NCI-H1048 (cell line): ENCODE measurements at places on chromosomes 13 and 19.

GRCh38 chr13:44147648-44148047, 226.0 kb upstream of the SERP2 start:
- DNase-seq: no peak

GRCh38 chr13:36612230-36612629, 61.6 kb upstream of the SERTM1 start:
- DNase-seq: no peak

GRCh38 chr19:33441277-33441699, 67.8 kb downstream of the CEBPG start:
- no peak for DNase-seq

- DNase-seq: no peak
Measured at GRCh38 chr13:54394085-54394700, 1365.6 kb downstream of the OLFM4 start.

- DNase-seq: no peak
Measured at GRCh38 chr13:94703721-94704314, 8.5 kb downstream of the SOX21 start.

DNA sequence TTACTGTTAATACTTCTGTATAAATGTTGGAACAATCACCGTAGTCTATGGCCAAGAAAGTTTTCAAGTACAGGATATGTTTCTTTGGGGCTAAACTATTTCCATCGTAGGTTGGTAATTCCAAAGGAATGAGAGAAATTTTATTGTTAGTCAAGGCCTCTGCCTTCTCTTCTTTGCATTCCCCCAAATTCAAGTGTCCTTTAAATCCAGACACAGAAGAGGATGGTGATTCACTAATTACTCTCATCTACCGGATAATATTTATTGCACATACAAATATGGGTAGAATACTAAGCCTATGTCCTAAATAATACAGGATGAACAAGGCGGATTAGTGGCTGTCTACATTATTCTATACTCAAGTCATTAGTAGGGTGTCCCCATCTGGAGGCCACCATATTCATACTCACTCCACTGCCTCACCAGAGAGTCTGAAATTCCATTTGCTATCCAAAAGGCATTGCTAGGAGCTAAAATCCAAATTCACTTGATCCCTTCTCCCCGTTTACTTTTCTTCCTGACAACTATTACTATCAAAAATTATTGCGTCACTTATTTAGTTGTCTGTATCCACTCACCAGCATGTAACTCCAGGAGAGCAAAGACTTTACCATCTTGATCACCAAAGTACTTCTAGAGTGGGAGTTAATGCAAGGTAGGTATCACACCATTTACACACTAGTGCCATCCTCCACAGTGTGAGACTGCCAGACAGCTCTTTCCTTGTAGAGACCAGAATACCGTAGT, 82.4 kb upstream of the SGCG start:
- DNase-seq: no peak

DNA sequence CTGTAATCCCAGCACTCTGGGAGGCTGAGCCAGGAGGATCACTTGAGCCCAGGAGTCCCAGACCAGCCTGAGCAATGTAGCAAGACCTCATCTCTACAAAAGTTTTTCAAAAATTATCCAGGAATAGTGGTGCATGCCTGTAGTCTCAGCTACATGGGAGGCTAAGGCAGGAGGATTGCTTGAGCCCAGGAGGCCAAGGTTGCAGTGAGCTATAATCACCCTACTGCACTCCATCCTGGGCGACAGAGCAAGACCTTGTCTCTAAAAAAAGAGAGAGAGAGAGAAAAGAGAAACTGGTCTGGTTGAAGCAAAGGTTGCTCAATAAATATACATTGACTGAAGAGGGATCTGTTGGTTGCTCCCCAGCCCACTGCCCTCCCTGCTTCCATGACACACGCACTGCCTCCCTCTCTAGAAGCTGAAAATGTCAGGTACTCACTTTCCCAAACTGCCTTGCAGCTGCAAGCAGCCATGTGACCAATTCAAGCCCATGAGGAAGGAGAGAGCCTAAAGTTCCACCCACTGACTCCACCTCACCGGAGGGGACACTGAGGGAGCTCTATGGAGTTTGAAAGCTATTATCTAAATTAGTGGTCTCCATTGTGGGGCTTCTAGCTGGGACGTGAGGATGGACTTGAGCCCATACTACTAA, 14.0 kb downstream of the CEACAM16 start:
- DNase-seq: no peak

DNA sequence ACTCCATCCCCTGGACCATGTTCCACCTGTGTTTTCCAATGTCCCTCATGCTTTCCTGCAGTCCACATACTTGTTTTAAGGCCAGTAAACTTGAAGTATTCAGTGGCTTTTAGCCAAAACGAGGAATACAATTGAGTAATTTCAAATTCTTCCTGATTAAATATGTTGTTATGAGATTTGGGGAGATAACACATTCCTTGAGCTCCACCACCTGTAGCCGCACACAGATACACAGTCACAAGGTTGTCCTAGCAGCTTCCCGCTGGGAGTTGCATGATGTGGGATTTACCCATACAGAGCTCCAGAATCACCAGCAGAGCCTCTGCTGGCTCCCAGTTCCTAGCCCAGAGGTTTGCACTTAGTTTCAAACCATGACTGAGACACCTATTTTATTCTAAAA, 53.6 kb upstream of the FRY start:
- DNase-seq: no peak

DNA sequence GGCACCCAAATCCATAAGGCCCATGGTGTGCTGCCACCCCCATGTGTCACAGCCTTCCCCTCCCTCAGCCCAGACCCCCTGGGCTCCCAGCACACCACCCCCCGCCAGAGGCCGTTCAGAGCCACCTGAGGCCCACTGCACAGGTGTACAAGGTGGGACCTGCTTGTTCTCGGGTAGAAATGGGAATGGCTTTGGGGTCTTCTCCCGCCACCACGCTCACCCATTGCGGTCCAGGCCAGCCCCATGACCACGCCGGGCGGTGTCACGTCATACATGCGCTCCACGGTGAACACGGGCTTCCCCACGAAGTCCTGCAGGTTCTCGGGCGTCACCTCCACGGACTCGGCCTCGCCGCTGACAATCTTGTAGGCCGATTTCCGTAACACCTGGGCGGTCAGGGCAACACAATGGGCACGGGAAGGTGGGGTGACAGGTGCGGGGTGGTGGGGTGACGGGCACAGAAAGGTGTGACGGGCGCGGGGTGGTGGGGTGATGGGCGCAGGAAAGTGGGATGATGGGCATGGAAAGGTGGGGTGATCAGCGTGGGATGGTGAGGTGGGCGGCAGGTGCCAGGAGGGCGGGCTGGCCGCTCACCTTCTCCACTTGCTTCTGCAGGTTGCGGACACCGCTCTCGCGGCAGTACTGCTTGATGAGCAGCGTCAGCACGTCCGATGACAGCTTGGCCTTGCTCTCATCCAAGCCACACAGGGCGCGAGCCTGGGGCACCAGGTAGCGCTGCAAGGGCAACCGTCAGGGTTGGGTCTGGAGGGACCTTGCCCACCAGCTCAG, 4.3 kb downstream of the RPL36 start:
- DNase-seq: no peak

- no peak for DNase-seq
Measured at GRCh38 chr13:83449668-83450395, 432.4 kb downstream of the SLITRK1 start.

DNA sequence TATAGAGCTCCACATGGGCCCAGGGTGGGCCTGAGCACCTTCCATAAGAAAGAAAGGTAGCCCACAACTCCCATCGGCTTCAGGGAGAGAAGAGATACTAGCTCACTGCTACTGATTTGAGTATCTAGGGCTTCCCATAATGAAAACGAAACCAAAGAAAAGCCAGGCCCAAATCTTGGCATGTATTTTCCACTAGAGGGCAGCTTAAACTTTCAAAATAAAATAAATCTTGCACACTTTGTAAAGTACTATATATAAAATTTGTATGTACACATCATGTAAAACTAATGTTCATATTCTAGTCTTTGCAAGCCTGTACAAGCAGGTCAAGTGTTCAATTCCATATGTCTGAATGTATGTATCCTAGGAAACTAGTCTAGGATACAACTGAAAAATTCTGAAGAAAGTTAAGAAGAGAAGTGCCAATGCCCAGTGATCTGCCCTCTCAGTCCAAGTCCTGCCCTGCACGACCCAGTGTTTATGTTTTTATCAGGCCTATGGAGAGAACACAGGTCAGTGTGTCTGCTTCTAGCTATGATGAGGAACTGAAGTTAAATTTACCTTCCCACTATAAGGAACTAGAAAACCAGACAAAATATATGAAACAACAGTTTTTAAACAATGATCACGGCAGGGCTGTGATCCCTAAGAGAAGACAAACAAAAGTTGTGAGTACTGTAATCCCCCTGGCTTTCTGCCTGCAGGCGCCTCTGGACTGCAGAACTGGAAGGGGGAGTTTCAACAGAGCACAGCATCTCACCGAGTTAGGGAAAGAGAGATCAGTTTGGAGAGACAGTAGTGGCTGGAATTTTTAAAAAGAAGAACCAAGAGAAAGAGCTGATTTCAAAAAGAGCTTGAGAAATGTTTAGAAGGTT, 475.7 kb downstream of the UQCRFS1 start:
- DNase-seq: no peak

GRCh38 chr13:36807616-36808015, 11.4 kb upstream of the RFXAP start:
- DNase-seq: no peak

DNA sequence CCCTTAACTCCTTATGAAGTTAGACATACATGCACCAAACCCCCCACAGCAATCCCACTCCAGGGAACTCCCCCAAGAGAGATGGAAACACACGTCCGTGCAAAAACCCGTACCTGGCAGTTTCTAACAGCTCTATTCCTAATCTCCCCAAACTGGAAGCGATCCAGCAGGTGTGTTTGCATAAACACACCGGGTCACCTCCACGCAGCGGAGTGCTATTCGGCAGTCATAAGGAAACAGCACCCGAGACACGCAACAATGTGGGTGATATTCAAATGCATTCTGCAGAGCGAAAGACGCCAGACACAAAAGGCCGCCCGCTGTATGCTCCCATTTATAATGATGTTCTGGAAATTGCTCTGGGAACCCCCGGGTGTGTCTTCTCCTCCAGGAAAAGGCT, 6.8 kb upstream of the ZNRF4 start:
- DNase-seq: no peak

- no peak for DNase-seq
Measured at GRCh38 chr13:42378383-42378780, 106.4 kb downstream of the AKAP11 start.

- no peak for DNase-seq
Measured at GRCh38 chr13:79548902-79549301, 67.9 kb downstream of the NDFIP2 start.

- DNase-seq: no peak
Measured at GRCh38 chr13:50843257-50844083, at the start of gene DLEU7. TSS of gene DLEU7 (minus strand) at chr13:50843692. CDS start at chr13:50843646, 46 bp downstream.

DNA sequence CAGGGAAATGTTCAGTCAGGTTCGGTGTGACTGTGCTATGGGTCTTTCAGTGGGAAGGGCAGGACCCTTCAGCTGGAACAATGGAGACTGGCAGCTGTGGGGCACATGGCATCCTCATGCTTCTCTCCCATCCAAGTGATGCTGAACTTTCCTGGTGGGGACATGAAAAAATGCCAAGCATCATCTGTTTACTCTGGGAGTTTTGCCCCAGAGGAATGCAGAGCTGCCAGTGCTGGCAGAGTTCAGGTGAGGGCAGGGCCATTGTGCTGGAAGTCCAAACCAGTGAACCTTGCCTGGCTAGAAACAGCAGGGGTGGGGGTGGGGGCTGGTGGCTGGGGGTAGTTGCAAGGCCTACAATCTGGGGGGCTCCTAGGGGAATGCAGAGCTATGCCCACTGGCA, 1320.6 kb downstream of the PCDH9 start:
- DNase-seq: no peak

- DNase-seq: no peak
Measured at GRCh38 chr13:40697711-40698110, 31.3 kb upstream of the FOXO1 start.

DNA sequence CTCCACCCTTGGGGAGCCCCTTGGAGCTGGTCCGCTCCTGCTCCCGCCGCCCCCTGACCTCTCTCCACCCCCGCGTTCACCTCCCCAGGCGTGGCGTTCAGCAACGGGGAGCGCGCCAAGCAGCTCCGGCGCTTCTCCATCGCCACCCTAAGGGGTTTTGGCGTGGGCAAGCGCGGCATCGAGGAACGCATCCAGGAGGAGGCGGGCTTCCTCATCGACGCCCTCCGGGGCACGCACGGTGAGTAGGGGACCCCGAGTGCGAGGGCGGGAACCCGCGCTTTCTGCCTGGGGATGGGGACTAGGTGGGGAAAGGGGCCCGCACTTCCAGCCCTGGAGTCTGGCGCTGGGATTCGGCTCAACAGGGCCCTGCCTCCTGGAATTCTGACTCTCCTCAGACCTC, 1.7 kb downstream of the CYP2A13 start:
- no peak for DNase-seq

DNA sequence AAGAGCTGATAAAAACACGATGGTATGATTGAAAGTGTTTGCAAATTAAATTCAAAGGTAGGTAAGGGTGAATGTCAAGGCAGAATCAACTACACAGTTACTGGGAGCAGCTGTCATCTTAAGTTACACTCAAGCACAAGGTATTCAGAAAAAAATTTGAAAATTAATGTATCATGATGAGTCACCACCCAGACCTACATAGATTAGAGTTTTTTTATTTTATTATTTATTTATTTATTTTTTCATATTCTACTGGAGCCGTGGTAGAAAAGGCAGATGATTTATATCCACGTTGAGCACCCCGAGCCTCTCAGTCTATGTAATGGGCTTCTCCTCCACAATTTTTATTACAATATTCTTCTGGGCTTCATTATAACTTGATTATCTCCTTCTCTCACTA, 728.9 kb upstream of the ARGLU1 start:
- no peak for DNase-seq

DNA sequence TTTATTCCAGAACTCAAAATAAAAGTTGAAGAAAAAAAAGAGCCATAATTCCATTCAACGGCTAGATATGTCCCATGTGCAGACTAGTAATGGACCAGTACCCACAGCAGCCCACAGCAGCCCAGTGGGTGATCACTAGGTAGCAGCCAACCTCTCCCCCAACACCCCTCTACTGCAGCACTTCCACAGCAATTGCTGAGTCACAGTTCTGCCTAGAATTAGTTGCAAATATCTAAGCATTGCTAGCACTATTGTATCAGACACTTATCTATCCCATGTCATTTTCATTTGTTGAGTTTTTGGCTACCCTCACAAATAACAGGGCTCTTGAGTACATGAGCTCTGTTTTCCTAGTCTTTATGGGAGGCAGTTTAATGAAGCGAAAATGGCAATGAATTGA, 258.7 kb downstream of the RAP2A start:
- DNase-seq: no peak

DNA sequence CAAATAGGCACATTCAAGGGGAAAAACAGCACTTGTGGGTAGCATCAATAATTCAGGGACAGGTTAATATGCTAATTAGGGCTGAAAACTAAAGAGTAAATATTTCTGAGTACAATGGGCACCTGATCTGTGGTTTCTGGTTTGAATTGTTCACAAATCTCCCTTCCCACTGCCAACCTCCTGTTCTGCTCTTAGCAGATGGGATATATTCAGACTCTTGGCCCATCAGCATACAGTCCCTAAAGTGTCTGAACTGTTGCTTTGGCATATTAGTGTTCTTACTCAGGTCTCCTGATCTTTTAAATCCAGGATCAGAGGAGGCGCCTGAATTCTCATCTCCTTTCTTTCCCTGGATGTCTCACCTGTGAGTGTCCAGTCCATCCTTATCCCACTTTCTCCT, 8.2 kb upstream of the LRCH1 start:
- DNase-seq: no peak

GRCh38 chr13:37306778-37307544, 201.5 kb upstream of the CSNK1A1L start:
- DNase-seq: no peak
